ENCODE measurements at places on chromosomes 11 and 22.

GRCh38 chr11:57370251-57370650, 10.7 kb downstream of the PRG3 start:
- no peak for DNase-seq

GRCh38 chr22:19775496-19776325, 15.1 kb downstream of the TBX1 start:
- no peak for DNase-seq

- DNase-seq = peak; percentile 78
Measured at GRCh38 chr11:112318184-112318591, 57.5 kb upstream of the PLET1 start.

GRCh38 chr11:109304159-109304558, 117.8 kb upstream of the C11orf87 start:
- DNase-seq = no peak

DNA sequence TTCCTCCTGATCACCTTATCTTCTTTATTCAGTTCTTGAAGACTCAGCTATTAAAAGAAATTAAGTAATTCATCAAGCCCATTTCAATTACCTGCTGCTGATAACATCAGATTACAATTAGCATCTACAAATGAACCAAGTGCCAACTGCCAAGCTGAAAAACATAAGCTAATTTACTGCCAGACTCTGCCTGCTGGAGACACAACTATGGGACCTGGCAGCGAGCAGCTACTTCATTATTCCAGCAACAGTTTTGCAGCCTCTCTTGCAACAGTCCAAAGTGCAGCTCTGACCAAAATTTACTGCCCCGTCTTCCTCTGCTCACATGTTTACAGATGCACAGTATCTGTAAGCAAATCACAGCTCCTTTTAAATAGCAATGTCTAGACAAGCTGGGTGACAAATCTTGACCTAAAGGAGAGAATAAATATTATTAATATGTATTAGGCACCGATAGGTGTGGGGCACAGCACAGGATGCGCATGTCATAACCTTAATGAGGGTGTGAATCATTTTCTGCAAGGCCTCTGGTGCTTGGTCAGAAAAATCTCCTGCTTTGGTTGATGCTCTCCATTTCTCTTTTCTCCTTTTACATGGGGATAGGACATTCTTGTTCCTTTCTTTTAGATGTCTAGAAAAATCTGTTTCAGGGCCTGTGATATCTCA, 232.2 kb upstream of the PITPNB start:
- DNase-seq = no peak

GRCh38 chr11:109037856-109038780, 373.2 kb downstream of the DDX10 start:
- DNase-seq = peak; percentile 90

DNA sequence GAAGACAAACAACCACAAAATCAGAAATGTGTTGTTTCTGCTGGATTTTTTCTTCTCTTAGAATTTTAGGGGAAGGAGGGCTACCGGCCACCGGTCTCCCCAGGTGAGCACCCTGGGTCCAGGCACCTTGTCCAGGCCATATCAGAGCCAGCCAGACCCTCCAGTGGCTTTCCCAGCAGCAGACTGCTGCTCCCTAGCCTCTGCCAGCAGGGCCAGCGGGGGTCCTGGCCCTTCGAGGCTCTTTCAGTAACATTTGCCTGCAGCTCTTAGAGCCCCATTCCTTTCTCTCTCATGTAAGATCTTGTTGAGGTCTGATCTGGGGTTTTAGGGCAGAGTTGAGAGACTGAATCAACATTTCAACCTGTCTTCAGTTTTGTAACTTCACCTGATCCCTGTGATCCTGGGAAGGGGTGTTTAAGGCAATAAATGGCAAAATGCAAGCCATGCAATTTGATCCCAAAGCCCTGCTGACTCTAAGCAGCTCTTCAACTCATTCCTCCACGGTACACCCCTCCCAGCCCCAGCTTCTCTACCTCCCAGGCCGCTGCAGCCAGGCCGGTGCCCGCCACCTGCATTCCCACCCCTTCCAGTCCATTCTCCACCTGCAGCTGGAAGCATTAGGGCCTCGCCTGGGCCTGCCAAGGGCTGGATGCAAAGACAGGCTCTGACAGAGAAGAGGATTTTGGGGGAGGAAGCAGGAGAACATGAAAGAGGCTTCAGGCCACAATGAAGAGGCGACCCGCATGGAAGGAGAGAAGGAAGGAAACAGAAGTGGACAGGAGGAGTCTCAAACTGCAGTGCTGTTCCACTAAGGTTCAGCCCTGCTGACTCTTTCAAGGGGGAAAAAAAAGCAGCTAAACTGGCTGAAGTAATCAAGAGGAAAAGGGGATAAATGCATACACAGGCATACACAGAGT, 113.0 kb upstream of the FGF3 start:
- DNase-seq = no peak

GRCh38 chr11:118916842-118917388, 8.8 kb downstream of the BCL9L start:
- DNase-seq = peak; percentile 65

GRCh38 chr11:117646411-117646810, 150.6 kb downstream of the DSCAML1 start:
- no peak for DNase-seq

- DNase-seq = peak; percentile 57
Measured at GRCh38 chr11:44726283-44727113, at the start of gene TSPAN18. Gene TSPAN18, plus strand, starts transcription at chr11:44726962. Its CDS starts 179,455 bp downstream, at chr11:44906417.

- peak; percentile 27 for DNase-seq
Measured at GRCh38 chr11:115324581-115325432, 179.4 kb downstream of the CADM1 start.

GRCh38 chr22:42549331-42550060, 4.3 kb upstream of the SERHL2 start:
- DNase-seq = no peak

- no peak for DNase-seq
Measured at GRCh38 chr11:95922099-95922498, 1.8 kb downstream of the MTMR2 start.

DNA sequence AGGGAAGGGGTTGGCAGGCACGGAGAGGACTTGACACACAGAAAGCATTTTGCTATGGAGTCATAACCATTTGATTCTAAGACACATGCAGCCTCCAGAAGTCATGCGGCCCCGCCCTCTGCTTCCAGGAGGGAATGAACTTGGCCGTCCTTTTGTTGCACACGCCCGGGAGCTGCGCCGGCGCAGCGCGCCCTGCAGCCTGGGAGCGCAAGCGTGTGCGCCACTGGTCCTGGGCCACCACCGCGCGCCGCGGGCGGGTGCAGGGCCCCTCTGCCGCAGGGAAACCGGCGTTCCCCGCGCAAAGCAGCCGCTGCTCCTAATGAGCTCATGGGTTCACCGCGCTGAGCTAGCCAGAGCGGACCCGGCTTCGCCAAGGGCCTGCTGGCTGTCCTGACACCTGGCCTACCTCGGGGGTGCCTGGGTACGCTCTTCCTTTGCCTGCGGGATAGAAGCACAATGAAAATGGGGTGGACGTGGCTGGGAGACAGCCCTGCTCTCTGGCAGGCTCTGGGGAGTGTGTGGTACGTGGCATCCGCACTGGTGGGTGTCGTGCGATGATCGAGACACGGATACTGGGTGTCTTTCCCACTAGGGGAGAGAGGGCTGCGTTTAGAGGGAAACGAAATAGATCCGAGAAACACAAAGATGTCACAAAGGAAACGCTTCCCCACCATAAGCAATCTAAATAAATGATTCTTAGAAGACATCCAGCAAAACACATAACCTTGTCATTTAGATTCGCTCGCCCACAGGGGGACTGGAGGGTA, 669 bp downstream of the MICAL3 start:
- DNase-seq = peak; percentile 93

DNA sequence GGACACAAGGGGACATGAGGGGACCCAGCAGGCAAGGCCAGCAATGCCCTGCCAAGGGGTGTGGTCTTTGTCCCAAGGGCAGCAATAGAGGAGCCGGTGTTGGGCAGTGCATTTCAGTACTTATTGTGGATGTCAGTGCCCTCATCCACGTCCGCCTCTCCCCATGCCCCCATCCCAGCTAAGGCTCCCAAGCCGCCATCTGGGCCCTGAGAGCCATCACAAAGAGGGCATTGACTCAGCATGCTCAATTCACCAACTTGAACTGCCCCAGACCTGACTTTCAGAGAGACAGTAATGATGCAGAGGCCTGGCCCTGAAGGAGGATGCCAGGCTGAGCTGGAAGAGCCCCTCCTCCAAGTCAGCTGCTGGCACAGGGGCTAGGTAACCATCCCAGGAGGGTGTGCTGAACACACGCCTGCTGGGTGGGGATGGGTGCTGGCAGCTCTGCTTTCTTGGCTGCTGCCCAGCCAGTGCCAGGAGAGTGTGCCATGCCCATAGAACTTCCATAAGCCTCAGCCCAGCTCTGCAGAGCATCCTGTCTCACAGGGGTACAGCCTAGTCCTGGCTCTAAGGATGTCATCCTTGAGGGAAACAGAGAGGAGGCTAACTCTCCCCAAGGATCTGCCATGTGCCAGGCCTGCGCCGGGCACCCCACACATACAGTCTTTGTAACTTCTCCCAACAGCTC, 46.5 kb downstream of the PDE2A start:
- no peak for DNase-seq

DNA sequence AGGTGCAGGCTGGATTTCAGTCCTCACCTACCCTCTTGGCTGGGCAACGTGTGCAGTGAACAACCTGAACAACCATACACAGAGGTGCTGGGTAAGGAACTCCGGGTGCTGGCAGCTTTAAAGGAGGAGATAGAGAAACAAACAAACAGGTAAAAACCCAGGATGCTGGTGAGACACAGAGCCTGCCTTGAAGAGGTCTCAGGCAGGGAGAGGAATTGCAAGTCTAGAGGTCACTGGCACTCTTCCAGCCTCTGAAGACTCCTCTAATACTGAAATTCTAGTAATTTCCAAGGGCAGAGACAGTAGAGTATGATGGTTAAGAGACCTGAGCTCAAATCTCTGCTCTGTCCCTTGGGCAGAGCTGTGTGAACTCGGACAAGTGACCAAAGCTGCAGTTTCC, 192.5 kb downstream of the CEP164 start:
- no peak for DNase-seq

DNA sequence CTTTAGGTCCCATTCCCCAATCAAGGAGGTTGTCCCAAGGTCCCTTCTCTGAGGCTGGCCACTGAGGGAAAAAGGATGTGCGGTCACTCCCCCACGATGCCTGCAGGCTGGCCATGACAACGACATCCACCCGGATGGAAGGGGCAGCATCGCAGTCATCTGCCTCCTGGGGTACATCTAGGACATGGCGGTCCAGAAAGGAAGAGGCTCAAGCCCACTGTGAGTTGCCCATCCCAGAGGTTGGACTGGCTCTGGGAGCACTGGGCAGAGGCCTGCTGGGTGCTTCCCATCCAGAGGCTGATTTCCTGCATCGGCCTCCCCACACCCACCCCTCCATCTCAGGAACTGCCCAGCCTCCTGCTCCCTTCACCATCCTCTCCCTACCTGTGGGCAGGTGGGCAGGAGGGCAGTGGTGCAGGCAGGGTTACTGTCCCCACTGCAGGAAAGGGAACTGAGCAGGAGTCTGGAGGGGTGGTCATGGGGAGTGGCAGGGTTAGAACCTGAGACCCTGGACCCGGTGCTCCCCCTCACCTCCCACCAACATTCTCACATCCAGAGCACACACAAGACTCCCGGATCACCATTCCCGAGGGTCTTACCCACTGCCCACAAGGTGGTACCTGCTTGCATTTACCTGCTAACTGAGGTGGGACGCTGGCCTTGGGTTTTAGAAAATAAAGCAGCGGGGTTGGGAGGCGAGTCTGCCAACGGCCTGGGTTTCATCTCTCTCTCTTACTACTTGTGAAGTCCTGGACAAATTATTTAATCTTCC, 4.4 kb downstream of the RCE1 start:
- DNase-seq = no peak

DNA sequence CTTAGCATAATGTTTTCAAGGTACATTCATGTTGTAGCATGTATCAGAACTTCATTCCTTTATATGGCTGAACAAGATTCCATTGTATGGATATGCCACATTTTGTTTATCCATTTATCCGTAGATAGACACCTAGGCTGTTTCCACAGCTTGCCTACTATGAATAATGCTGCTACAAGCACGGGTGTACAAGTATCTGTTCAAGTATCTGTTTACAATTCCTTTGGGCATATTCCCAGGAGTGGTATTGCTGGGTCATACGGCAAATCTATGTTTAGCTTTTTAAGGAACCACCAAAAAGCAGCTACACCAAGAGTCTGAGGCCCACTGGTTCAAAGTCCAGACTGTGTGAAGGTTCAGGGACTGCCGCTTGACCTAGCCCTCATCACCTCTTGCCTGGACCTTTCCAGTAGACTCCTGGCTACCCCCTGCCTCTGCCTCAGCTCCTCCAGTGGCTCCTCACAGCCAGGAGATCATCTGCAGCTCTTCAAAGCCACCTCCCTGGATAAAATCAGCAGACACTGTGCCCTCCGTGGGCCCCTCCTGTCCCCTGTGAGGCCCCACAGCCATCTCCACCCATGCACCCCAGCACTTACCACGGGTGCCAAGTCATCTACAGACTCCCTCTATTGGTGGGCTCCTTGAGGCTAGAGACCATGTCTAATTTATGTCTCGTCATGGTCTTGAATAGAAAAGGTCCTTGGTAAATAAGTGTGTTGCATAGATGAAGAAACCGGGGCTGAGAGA, 160.3 kb downstream of the MN1 start:
- no peak for DNase-seq

DNA sequence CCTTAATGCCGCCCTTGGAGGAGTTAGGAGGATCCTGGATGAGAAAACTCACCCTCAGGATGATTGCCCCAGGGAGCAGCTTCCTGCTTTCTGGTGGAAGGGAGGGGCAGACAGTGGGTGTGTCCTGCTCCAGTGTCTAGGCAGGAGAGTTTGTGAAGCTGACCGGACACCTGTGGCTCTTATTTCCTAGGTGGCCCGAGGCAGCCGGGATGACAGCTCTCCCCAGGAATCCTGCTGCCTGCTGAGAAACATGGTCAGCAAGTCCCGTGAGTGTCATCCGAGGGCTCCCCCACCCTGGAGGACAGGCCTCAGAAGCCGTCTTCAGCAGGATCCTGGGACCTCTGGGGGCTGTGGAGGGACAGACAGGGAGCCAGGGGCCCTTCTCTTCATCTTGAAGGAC, 50.4 kb downstream of the ST3GAL4 start:
- no peak for DNase-seq

GRCh38 chr11:125110506-125110905, 920 bp downstream of the TMEM218 start:
- DNase-seq = no peak

GRCh38 chr22:20173246-20173645, 22.4 kb upstream of the CCDC188 start:
- no peak for DNase-seq

- DNase-seq = no peak
Measured at GRCh38 chr11:102411142-102411541, 41.4 kb downstream of the TMEM123 start.

Measured in GM03348 (cell line).